Neural progenitor cell (in vitro differentiated cells): ENCODE measurements at places on chromosomes 4 and X.

GRCh38 chr4:42262701-42263490, 110.4 kb upstream of the BEND4 start:
- no peak for DNase-seq

GRCh38 chrX:13123857-13124345, 79.5 kb upstream of the FAM9C start:
- no peak for DNase-seq

- DNase-seq = no peak
Measured at GRCh38 chr4:1491328-1492141, 85.3 kb upstream of the NKX1-1 start.

GRCh38 chr4:81346719-81347118, 125.0 kb downstream of the RASGEF1B start:
- no peak for DNase-seq

DNA sequence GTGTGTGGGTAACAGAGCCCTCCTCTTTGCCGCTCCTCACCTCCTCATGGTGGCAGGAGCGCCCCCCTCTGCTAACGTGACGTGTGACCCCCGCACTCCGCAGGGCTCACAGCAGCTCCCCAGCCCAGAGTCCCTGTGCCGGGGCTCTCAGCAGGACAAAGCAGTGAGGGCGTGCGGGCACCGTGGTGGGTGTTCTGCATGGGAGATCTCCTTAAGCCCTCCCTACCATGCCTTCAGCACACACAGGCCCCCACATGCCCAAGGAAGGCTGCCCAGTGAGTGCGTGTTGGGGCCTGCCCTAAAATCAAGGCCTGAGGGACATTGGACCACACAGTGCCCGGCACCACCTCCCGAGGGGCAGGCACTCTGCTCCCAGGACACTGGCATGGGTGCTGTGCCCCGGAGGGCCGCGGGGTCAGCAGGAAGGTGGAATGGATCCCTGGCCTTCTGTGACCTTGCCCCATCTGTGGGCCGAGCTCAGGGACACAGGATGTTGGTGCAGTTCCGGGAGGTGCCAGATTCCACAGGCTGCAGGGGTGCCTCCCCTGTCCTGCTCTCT, 10.1 kb downstream of the PSAPL1 start:
- DNase-seq = no peak

GRCh38 chr4:112818594-112818965, 181.6 kb downstream of the LARP7 start:
- DNase-seq = no peak

DNA sequence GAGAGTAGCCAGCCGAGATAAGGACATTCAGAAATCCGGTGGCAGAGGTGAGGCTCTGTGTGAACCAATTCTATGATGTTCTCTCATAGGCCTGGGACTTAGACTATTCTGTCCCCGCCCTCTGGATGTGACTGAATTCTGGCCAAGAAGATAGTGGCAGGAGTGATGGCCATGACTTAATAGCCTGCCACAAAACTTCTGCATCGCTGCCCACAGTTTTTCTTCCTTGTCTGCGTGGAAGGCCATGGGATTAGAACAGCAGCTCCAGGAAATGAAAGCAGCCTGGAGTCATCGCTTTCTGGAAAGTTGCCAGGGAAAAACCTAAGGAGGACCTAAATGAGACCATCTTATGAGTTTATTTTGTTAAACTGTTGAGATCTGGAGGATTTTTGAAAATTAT, 134.7 kb downstream of the F11 start:
- no peak for DNase-seq

GRCh38 chr4:30825008-30825770, 105.0 kb downstream of the PCDH7 start:
- no peak for DNase-seq

DNA sequence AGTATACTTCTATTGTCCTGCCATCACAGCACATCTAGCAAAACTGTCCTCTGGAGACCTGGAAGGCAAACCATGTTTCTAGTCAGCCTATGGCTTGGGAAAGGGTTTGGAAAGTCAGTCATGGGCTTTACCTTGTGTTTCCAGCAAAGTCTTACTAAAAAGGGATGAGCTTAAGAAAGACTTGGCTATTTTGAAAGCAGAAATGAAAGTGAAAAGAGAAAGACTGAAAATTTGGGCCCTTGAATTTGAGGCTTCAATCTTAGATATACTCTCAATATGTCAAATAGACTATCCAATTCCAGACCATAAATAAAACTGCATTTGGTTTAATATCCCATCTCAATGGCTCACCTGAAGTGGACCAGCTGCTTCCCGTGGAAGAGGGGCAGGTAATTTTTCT, 127.9 kb downstream of the ZNF330 start:
- no peak for DNase-seq

GRCh38 chr4:52964011-52964410, 101.9 kb downstream of the RASL11B start:
- DNase-seq = no peak

GRCh38 chrX:112819008-112819640, 21.5 kb downstream of the AMOT start:
- no peak for DNase-seq

GRCh38 chrX:22800360-22800759, 199.4 kb upstream of the DDX53 start:
- no peak for DNase-seq

DNA sequence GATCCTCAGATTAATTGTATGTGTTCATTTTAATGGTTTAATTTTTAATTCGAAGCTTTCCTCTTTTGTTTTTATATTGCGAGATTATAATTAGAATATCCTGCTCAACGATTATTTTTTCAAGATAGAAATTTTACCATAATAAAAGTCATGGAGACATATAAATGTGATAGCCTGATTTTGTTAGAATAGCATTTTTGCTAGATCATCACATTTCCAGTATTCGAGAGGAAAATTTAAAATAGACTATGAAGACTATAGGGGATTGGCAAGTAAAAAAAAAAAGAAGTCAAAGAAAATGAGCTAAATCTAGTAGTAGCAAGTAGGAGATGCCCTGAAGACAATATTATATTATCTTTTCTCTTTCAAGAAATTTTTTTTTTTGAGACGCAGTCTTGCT, 60.6 kb downstream of the TENM3 start:
- no peak for DNase-seq

GRCh38 chrX:1925053-1925481, 310.2 kb downstream of the ASMT start:
- peak; percentile 90 for DNase-seq

DNA sequence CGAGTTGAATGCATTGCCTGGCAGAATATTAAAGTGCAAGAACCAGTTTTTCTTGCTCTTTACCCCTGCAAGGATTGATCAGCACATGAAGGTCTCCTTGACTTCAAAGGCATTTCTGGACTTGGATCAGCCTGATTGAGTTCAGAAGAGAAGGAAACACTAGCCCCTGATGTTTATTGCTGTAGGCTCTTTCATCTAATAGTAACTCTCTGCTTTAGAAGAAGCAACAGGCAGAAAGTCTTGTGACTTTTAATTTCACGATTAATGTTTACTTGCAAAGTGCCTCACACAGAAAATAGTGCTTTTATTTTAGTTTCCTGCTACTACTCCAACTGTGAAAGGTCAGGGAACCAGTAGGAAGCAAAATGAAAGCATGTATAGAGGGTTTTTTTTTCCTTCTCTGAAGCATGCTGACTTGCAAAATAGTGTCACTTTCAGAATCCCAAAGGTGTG, 69.1 kb downstream of the PCDH7 start:
- no peak for DNase-seq

- DNase-seq = peak; percentile 29
Measured at GRCh38 chrX:74613370-74614092, 893 bp downstream of the RLIM start.

- no peak for DNase-seq
Measured at GRCh38 chr4:26255989-26256388, 64.8 kb upstream of the RBPJ start.

DNA sequence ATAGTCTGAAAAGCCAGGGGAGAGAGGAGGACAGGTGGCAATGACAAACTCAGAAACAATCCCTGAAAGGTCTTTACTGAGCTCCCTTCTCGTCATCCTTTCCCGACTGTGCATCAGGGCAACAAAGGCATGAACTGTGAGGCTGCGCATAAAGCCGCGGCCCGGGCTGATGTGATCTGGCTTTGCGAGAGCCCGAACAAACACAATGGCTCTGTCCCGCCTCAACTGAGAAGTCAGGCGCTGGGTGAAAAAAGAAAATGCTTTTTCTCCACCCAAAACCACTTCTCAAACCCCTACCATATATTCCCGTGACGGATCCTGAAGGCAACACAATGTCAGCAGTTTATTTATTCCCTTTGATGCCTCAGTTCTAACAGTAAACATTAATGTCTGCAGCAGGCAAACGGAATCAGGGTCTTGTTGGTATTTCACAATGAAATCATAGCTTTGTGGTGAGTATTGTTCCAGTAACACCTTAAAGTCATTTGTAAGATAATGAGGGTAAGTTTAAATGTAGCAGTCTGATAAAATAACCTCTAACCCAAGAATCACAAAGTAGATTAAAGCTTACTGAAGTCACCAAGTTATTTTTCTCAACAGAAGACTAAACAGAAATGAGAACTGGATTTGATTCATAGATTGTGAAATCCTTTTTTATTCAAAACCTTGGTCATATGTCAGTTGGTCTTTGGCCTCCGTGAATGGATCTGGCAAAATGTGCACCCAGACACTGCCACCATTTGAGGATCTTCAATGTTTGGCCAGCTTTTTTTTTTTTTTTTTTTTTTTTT, 67.4 kb downstream of the APBB2 start:
- peak; percentile 91 for DNase-seq

- DNase-seq = peak; percentile 64
Measured at GRCh38 chr4:99088023-99088449, 552 bp downstream of the ADH5 start.

GRCh38 chrX:111103246-111103645, 7.3 kb downstream of the PAK3 start:
- DNase-seq = no peak

DNA sequence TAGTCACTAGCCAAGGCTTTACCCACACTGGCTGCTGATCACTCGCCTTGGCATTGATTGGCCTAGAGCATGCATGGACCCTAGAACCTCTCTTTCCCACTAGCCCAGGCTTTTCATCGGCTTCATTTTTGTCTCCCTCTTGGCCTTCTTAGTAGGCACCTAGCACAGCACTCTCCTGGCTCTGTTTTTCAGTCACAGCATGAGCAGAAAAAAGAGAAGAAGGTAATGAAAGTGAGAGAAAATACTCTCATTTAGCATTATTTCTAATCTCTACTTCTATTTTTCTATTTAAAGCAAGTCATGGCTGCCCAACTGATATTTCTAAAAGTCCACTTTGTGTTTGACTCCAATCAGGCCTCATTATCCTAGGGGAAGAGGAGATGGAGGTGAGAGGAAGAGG, 267.2 kb downstream of the FBXO8 start:
- no peak for DNase-seq
